ENCODE measurements at places on chromosomes 4 and X.

DNA sequence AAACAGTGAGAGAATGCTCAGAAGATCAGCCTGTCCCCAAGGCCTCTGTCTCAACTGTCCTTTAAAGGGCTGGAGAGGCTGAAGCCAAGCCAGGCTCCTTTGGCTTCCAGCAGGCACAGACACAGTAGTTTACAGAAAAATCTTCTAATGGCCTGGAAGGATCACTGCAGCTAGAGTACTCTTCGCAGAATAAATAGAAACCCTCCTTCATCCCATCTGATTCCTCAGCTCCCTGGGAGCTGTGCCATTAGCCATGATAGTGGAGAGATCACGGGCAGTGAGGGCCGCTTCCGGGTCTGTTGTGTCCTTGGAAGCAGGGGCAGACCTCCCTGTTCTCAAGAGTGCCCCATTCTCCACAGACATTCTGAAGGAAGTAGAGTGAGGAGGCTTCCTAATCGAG is 63.1 kb downstream of the CCNI start:
- no peak for DNase-seq

GRCh38 chr4:112060212-112060611 is 85.0 kb upstream of the FAM241A start:
- no peak for DNase-seq

DNA sequence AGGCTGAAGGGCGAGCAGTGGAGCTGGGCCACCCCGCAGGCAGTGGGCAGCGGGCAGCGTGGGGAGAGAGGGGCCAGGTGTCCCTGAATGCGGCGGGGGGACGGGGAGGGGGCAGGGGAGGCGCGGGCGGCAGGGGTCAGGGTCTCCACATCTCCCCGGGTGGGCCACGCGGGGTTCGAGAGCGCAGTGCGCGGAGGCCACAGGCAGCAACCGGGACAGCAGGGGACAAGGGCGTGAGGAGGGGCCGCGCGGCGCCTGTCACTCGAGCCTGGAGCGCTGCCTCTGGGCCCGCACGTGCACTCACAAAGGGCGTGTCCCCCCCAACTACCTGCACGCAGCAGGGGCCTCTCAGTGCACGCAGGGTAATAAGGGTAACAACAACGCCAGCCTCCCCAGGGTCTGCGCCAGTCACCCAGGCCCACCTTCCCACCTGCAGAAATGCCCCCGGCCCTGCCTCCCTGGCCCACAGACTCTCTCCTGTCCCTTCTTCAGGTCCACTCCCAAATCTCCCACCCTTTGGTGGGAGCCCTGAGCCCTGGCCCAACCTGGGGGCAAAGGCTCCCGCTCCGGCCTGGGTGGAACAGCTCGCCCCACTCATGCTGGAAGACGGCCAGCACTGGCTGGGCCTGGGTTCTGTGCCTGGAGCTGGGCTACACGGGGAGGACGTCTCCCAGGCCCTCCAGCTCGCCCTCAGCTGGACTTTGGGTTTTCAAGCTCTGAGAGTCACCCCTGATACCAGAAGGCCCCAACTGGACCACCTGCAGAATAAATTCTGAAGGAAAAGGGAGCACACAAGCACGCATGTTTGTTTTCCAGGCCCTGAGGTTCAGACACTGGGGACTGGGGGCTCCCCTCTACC is 53.2 kb downstream of the ZFYVE28 start:
- no peak for DNase-seq

GRCh38 chr4:83369831-83370639 is 35.4 kb upstream of the HPSE start:
- DNase-seq = no peak

DNA sequence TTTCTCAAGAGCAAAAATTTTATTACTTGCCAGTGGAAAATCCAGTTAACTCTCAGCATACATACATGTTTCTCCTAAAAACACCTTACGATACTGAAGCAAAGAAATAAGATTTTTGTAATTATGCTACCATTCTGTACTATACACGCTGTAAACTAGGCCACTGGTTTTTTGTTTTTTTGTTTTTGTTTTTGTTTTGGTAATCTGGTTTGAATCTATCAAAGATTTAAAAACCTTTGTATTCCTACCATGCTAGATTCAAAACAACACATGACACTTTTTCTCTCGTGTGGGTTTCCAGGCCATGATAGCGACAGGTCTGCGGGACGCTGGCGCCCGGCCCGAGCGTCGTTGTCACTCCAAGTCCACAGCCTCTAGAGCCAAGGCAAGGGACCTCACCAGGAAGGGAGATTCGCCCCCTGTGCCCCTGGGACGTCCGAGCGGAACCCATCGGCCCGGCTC is 723 bp downstream of the TMEM192 start:
- DNase-seq = no peak

DNA sequence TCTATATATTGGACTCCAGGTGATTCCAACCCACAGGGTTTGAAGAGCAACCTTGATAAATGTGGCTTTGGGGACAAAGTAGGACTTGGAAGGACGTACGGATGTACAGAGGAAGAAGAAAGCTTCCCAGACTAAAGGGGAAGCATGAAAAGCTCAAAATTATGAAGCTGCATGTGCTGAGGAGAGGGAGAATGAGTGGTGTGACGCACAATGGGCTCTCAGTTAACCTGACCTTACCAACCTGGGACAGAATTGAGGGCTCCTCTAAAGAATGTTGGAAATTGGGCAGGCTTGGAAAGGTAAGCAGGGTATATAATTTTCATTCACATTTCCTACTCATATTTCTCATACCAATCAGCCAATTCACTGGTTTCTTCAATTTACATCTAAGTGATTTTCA is 10.5 kb upstream of the TIGD2 start:
- no peak for DNase-seq

DNA sequence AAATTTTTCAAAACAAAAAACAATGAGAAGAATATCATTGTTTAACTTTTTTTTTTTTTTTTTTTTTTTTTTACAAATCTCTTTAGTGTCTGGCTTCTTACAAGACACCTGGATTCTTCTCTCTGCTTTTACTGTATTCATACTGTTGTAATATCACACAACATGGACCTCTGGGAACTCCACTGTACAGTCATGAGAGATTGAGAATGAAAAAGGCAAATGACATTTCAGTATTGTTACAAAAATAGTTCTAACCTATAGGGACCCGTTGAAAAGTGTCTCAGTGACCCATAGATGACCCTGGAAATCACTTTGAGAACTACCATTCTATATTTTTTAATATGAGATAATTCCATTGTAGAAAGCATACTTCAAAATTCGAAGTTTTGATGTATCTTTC is 124.4 kb downstream of the SLIT2 start:
- no peak for DNase-seq

DNA sequence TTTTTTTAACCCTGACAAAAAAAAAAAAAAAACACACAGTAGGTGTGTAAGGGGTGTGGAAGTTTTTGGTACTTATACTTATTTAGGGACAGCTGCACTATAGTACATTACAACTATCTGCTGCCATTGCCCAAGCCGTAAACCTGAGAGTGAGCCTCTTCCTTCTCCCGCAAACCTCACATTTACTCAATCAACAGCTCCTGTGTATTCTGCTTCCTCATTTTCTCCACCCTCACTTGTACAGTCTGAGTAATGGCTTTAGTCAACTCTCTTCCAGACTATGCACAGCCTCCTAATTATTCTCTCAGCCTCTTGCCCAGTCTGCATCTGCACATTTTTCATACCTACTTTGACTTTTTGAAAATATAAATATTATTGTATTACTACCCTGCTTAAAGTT is 362.0 kb downstream of the ADAM29 start:
- no peak for DNase-seq

- no peak for DNase-seq
Observed at GRCh38 chr4:176387571-176387970, 67.8 kb downstream of the SPCS3 start.

Measured in vagina (tissue), 2 donors.